IPS DF 6.9 (cell line): ENCODE measurements at places on chromosomes 6 and 20.

GRCh38 chr20:58536289-58536688 lies 21.1 kb upstream of the APCDD1L start:
- no peak for DNase-seq

GRCh38 chr20:51500311-51500710 lies 42.2 kb downstream of the NFATC2 start:
- DNase-seq, result no peak

DNA sequence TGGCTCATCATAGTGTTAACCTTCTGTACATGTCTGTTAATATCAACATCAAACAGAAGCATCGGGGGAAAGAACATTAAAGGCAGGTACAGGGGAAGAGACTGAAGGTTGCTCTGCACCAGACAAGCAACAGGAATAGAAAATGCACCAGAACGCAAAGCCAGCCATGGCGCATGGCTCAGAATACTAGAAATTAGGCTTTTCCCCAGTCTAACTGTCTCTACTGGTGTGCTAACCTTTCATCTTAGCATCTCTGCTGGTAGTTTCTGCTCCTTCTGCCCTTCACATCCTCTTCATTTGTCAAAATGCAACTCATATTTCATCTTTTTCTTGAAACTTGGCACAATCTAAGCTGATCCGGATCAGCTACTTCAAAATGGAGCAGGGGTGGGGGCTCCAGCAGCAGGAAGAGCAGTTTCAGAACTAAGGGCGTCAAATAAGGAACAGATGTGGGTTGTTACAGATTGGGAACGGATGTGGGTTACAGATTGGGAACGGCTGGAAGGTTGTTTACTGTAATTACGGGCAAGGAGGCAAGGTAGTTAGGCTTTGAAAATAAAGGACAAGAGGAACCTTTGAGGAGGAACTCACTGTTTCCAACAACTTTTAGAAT lies 13.1 kb upstream of the RNASET2 start:
- no peak for DNase-seq

- no peak for DNase-seq
Observed at GRCh38 chr6:2073476-2073875, 171.9 kb downstream of the GMDS start.

GRCh38 chr6:7541175-7542064 lies at the start of gene DSP:
DSP (plus strand) TSS chr6:7541671; CDS start chr6:7541916, 245 bp downstream.
- DNase-seq, result no peak

DNA sequence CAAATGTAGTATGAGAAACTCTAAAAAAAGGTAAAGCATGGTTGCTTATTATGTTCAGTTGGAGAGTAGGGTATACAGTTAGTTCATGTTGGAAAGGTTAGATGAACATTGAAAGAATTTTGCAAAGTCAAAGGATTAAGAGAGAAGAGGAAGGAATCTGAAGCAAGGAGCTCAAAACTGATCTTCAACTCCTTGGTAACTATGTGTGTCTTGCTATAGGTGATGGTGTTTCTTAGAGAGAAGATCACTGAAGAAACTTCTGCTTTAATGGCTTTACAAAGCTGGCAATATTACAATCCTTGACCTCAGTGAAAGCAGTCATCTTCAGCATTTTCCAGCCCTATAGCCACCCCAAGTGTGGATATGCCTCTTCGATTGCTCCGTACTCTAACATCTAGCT lies 4.7 kb downstream of the HLA-DRA start:
- no peak for DNase-seq

DNA sequence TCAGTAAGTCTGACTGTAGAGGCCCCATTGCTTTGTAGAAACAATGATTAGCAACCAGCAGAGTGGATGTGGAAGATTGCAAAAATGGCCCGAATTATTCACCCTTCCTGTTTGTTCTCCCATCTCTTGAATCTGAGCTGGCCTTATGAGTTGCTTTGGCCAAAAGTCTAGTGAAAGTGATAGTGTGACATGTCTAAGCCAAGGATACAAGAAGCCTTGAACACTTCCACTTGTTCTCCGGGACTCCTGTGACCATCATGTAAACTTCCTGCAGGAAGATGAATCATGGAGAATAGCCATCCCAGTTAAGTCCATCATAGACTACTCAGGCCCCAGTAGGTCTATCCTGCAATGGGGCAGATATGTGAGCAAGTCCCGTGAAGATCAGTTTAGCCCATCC lies 252.0 kb upstream of the JAG1 start:
- no peak for DNase-seq

GRCh38 chr20:24778585-24779031 lies 170.5 kb upstream of the CST7 start:
- DNase-seq, result no peak

- DNase-seq, result no peak
Observed at GRCh38 chr6:53857318-53858094, 62.7 kb downstream of the LRRC1 start.

DNA sequence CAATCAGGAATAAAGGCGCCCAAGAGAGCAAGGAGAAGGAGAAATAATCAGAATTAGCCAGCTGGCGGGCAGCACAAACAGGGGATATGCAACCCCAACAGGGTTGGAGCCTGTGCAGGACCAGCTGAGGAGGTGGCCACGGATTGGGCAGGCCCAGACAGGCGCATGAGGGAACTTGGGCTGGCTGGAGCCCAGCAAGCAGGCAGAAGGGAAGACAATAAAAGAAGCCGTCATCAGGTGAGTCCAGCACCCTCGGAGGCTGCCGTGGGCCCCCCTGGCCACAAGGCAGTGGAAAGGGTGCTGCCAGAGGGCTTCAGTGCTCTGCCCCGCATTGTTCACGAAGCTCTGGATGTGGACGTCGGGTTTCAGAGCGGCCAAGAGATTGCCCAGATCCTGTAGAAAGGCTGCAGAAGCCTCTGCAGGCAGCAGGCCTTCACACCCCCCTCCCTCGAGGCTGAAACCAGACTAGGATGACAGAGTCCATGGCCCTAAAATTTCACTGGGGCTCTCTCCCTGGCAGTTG lies 28.4 kb upstream of the MAFB start:
- no peak for DNase-seq

DNA sequence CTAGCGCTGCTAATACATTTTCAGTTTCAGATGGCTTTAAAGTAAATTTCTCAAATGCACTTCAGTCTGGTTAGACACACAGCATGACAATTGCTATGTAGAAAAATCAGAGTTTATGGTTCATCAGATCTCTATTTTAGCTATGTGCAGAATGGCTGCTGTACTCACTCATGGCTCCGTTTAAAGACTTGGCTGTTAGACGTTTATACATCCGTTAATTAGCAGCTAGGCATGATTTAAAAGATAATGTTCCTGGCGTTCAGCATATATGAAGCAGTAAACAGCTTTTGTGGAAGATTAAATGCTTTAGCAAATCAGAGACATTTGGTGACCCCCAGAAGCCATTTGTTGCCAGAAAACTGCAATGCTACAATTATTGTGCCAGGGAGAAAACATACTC lies 350.0 kb upstream of the MANEA start:
- DNase-seq, result no peak

GRCh38 chr20:44739942-44740341 lies 5.7 kb upstream of the KCNK15 start:
- DNase-seq, result no peak

DNA sequence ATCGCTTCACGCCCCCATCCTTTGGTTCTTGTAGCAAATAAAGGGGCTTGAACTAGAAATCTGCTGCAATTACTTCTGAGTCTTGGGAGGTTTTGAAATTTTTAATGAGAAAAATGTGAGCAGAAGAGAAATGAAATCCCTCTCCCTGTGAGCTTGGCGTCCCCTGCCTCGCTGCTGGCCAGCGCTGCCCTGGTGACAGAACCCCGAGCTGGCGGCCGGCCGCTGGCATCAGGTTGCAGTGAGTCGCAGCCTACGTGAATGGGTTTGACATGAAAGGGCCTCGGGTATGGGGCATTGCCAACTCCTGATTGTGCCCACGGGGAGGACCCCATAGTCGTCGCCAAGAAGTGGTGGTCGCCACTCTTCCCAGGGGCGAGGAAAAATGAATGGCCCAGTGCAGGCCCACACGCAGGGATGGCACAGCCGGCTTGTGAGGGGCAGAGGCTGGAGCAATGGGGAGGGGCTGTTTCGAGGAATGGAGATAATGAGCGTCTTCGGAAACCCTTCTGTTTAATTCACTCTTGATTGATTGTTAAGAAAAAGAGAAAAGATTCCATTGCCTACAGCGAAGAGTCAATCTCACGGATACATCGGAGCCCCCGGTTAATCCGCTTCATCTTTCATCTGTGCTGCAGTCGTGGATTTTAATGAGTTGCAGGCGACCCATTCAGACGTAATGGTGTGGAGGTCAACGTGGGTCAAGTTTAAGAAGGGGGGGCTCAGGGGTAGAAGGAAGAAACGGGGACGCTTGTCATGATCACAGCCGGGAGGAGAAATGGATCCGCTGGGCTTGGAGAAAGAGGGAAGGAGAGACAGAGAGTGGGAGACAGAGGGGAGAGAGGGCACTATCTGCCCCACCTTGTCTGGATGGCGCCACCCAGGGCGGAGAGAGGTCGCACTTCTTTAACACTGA lies 380.1 kb downstream of the THBS2 start:
- DNase-seq, result no peak

DNA sequence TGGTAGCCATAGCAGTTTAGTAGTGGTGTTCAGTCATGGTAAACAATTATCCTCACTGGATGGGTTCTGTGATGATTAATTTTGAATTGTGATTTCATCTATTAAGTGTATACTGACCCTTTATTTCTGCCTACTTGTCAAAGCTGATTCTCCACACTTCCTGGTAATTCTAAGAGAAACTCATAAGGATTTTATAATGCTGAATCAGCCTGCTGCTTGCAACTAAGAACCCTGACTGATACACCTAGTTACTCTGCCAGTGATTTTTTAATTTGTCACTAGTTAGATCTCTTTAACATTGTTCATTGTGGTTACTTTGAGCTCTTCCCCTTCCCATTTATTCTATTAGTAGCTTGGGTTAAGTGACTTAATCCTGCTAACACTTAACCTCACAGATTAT lies 8.6 kb downstream of the CDC40 start:
- DNase-seq, result no peak

DNA sequence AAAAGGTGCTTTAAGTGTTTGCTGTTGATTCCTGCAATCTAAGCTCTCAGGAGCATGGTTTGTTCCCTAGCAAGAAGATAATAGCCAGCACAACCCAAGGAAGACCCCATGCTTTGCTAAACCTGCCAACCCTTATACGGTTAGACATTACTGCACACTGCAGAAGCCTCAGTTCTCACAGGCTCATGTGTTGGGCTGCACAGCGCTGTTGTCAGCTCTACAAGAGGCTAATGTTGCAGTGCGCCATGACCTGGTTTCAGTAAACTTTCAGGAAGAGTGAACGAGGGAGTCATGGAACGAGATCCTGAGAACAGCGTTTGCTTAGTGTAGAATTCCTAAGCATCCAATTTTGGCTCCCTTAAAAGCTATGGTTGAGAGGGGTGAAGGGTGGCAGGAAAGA lies 218.5 kb downstream of the ARHGAP18 start:
- no peak for DNase-seq

DNA sequence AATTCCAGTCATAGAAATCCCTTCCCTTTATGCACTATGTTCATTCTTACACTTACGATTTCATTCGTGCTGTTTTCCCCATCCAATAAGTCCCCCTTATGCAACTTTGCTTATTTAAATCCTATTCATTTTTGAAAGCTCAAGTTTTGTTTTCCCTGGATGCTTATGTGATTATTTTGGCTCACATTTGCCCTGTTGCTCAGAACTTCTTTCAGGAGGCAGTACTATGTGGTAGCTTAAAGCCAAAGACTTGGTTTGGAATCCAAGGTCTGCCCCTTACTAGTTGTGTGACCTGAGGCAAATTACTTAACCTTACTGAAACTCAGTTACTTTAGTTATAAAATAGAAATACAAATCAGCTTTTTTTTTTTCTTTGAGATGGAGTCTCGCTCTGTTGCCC lies 59.6 kb downstream of the MOXD1 start:
- DNase-seq, result no peak

GRCh38 chr6:56671651-56672461 lies 29.2 kb upstream of the DST start:
- DNase-seq, result no peak

GRCh38 chr6:11414176-11414963 lies 123.2 kb upstream of the TMEM170B start:
- DNase-seq, result no peak

DNA sequence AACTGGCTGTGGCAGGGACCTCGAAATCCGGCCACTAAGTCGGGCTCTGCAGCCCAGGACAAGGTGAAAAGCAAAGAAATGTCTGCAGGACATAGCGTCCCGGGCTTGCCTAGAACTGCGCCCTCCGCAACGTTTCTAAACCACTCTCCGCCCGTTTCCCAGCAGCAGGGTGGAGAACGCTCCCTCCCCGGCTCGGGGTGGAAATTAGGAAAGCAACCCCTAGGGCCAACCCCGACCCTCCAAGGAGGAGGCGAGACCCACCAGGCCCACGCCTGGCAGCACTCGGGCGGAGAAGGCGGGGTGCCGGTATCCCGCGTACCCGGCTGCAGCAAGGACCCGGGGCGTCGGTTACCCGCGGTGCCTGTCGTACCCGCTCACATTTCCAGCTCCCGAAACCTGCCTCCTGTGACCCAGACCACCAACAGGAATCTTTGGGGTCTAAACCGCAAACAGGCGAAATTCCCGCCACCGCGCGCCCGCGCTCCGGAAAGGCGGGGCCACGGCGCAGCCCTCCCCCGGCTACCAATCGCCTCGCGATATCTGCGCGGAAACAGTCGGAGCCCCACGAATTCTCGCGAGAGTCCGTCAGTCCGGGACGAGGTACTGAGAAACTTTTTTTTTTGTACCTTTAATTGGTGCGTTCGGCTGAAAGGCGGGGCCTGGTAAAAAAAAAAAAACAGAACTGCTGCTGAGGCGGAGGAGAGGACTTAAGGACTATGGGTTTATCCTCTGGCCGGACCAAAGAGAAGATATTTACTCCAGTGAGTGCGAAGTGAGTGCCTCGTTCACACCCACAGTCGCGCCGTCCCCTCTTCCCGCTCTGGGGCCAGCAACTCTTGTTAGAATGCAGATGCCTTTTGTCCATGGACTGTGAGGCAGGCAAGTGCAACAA lies at the start of gene MMS22L:
MMS22L (minus strand) TSS at position 491 of the 892 bp plus-strand sequence. CDS start 739 bp downstream, outside the sequence.
- peak; percentile 85 for DNase-seq

- DNase-seq, result no peak
Observed at GRCh38 chr6:164370773-164371172, 938.6 kb downstream of the C6orf118 start.

- DNase-seq, result no peak
Observed at GRCh38 chr6:82013561-82014530, 233.7 kb downstream of the IBTK start.

DNA sequence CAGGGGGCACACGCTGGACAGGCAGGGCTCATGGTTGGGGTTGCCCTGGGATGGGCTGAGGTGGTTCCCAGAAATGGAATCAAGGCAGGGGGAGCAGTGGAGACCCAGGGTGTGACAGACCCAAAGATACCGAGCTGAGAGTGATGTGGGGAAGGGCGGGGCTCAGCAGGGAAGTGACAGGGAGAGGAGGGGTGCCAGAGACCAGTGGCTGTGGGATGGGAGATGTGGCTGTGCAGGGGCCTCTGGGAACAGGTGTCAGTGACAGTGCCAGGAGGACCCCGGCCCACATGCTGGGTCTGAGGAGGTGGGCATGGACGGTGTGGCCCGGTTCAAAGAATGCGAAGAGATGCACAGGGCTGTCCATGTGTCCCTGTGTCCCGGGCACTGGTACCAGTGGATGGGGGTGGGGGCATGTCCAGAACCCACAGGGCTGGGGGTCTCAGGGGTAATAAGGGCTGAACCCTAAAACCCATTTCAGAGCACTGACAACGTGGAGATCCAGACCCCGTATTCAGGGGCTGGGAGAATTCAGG lies 1.0 kb downstream of the CABLES2 start:
- DNase-seq, result no peak
